Common myeloid progenitor, CD34-positive (primary cell): ENCODE measurements at places on chromosomes 5 and 9.

- DNase-seq: no peak
Observed at GRCh38 chr5:116908537-116908936, 333.9 kb upstream of the SEMA6A start.

DNA sequence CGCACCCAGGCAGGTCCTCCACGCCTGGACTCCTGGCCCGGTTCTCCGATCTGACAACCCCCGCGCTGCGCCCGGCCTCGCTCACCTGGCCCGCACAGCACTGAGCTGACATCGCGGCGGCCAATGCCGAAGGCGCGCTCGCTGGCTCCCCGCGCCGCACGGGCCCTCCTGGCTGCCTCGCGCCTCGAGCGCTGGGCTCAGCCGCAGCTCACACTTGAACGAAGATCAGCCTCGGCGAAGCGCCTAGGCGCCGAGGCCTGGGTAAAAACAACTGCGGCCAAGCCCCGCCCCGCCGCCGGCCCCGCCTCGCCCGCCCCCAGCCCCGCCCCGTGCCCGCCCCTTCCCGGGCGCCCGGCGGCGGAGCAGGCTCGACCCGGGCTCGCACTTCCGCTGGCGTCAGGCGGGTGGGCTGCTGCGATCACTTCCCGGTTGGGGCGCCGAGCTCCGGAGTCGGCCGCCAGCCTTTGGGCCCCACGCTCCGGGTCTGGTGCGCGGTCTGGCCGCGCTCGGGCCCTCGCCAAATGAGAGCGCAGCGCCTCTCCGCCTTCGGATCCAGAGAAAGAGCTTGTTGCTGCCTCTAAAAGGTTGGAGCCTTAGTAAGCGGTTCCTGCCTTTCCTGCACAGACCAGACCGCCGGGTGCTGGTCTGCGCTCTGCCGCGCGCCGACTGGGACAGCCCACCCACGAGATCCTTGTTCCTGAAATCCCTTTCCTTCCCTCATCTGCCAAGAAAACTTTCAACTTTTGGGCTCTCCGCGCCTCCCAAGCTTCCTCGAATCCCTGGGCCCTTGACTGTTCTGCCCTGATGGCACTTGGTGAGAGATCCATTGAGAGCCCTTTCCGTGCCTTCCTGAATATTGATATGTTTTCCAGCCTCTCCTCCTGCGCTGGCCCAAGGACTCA, at the start of gene SERINC5:
Gene SERINC5 (minus strand): TSS at position 238 of the 902 bp plus-strand sequence. CDS start 126 bp downstream, at position 112.
- DNase-seq: peak; percentile 70

DNA sequence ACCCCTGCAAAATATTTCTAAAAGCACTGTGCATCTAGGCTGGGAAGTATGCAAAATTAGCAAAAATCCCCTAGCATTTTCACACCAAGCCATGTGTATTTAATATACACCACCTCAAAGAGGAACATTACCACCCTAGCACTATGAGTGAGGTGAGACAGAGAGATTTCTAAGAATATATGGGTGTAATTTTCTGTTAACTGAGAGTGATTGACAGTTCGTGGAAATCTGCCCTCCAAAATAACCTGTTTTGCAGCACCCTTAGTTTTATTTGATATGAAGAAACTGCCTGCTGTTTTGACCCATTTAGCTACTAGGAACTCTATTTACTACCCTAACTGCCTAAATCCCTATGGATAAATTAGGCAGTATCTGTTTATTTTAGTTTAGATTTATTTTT, 64.2 kb upstream of the CDKN2B start:
- DNase-seq: no peak

DNA sequence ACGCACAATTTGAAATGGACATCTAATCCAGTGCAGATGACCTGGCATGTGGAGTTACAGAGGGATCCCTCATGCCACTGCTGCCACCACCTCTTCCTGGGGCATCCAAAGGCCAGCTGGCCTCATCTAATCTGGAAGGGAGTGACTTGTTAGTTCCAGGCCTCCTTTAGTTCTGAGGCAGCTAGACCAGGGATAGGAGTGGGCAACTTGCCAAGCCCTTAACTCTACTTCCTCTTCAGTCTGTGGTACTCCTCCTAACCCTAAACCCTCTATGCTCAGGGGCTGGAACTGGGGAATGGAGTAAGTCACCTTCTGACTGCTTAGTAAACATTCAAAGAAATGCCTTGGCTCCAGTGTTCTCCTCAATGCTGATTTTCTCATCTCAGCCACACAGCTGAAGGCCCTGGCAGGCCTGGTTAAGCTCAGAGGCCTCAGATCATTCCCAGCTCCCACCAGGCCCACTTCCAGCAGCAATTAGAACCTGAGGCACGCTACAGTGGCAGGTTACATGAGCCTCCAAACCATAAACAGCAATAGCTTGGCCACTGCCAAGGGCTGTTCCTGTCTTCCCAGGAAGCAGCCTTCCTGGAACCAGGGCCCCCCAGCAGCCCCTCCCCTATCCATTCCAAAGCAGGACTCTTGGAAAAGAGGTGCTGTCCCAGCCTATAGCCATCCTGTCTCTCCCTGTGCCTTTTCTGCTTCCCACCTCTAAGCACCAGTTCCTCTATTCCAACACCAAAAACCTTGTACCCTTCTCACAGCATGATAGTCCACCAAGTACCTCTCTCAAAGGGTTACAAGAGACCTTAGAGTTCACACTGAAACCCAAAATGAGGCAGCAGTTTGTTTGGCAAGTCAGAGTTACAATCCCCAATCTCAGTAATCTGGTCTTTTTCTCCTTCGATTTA, 2.0 kb downstream of the EIF4EBP3 start:
- DNase-seq: peak; percentile 54

DNA sequence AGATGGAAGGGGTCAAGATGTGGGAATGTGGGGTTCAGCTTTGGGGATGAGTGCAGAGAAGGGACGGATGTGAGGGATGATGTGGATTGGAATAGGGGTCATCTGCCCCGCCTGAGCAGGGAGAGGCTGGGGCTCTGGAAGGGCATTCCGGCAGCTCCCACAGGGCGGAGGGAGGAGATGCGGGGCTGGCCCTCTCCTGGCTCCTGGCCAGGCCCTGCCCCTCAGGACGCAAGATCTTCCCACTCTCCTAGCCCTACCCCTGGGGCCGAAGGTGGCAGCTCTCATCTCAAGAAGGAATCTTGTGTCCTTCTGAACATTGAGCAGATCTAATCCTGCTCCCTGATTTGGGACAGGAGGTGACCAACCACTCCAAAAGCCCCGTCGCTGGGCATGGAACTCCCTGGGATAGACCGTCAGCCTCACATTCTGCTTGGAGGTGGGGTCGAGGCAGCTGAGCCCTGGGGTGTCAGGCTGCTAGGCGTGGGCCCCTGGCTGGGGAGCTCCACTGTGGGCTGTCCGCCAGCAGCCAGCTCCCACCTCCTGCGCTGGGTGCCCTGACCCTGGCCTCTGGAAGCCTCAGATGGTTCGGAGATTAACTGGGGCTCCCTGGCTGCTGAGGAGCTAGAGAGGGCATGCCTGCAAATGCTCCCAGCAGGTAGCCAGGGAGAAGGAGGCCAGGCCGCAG, 125.2 kb downstream of the ZNF354C start:
- no peak for DNase-seq

DNA sequence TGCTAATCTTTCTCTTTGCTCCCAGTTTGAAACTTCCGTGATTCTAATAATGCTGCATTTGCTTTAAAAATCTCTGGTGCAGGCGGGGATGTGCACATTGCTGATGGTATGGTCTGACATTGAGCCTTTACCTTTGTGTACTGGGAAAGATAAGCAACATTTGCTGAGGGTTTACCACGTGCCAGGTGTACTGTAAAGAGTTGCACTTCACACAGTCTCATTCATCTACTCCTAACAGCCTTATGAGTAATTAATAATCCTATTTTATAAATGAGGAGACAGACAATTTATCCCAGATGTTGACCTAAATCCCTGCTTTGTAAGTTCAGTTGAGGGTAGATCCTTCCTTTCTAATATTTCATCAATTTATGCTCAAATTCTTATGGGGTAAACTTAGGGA, 726 bp upstream of the ADGRV1 start:
- no peak for DNase-seq

GRCh38 chr5:36521838-36522745, 84.3 kb upstream of the SLC1A3 start:
- no peak for DNase-seq

GRCh38 chr5:35651002-35651756, 33.5 kb downstream of the SPEF2 start:
- DNase-seq: peak; percentile 68

DNA sequence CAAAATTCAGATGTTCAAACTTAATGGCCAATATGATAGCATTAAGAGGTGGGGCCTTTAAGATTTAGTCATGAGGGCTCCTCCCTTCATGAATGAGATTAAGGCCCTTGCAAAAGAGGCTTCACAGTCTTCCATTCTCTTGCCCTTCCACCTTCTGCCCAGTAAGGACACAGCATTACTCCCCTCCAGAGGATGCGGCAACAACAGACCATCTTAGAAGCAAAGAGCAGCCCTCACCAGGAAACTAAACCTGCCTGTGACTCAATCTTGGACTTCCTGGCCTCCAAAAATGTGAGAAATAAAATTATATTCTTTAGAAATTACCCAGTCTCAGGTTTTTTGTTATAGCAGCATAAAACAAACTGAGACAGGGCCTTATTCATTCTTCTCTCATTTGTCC, 8.2 kb downstream of the AP3B1 start:
- no peak for DNase-seq

GRCh38 chr5:114450437-114450836, 88.6 kb downstream of the KCNN2 start:
- DNase-seq: no peak

- no peak for DNase-seq
Observed at GRCh38 chr9:94168203-94169000, 84.1 kb downstream of the PTPDC1 start.

GRCh38 chr5:159975462-159976019, 33.4 kb upstream of the TTC1 start:
- no peak for DNase-seq

DNA sequence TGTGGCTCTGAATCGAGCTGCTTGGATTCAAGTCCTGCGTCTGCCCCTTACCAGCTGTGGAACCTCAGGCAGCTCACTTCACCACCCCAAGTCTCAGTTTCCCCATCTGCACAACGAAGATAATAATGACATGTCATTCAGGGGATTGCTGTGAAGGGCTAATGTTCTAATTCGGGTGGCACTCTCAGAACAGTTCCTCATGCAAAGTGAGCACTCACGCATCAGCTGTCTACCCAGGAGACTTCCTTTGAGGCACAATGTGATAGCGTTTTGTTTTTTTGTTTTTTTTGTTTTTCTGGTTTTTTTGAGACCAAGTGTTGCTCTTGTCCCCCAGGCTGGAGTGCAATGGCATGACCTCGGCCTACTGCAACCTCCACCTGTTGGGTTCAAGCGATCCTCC, 56.4 kb downstream of the NTNG2 start:
- no peak for DNase-seq

GRCh38 chr5:1101961-1102713, 9.7 kb downstream of the SLC12A7 start:
- DNase-seq: no peak

GRCh38 chr9:120505186-120505585, 74.8 kb downstream of the CDK5RAP2 start:
- DNase-seq: no peak

- no peak for DNase-seq
Observed at GRCh38 chr5:171520300-171521174, 101.1 kb downstream of the FGF18 start.

DNA sequence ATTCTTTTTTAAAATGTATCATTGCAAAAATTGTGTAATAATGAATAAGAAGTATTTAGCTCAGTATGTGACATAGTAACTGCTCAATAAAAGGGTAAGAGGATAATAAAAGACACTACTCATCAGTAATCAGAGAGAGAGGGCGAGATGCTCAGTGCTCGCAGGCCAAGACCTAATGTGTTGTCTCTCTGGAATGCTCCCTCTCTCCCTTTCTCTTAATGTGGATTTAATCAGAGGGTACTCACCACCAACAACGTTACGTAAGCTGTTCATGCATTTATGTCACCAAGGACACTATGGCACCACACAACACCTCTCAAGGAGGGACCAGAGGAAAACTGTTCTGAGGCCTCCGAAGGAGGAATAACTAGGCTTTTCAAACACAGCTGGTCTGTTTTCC, 42.5 kb downstream of the WHRN start:
- no peak for DNase-seq

DNA sequence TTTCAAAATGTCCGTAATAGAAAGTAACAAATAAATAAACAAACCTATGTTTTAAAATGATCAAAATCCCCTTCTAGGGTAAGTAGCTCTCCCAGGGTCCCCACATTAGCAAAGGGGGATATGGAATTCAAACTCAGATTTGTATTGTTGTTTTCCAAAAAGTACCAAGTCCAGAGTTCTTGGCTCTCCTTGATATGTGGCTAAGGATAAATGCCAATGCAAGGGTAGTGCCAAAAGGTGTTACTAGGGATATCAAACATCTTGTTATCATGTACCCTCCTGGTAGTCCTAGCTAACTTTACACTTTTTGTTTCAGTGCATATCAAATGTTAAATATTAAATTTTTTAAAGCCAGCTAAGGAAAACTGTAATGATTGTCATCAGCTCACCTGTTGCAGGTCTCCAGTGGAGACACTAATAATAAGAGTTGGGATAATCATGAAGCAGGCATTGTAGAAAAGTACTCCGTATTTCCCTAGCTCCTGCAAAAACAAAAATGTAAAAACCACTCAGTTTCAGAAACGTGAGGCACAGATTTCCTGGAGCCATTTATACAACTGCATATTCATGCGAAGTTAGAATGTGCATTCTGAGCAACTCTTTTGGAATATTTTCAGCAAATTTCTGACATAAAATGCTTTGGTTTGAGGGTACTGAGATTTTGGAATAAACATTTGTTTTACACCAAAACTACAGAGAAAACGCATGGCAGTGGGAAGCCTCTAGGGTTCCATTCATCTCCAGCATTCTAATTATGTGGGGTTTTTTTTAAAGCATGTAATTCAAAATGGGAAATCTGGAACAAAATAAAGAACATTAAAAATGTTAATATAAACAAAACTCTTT, 39.8 kb downstream of the SLC35D2 start:
- DNase-seq: no peak

DNA sequence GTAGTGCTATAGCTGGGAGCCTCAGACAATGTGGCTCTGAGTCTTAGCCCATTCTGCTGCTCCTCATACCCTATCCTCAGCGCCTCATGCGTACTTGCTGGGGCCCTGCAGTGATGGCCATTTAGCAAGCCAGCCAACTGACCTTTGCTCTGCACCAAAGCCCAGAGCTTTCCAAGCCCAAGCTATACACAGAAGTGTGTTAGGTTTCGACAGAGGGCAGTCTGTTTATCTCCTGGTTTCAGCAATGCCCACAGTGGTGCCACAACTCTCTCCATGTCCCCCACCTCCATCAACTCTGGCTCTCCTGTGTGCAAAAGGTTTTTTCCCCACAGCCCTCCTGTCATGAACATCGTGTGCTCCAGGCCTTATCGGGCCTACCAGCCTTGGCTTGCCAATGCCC, 16.9 kb downstream of the GNG10 start:
- DNase-seq: no peak

- peak; percentile 43 for DNase-seq
Observed at GRCh38 chr5:136191304-136192014, 1.5 kb downstream of the SMIM32 start.

- DNase-seq: no peak
Observed at GRCh38 chr5:169542811-169543210, 40.8 kb upstream of the SPDL1 start.

DNA sequence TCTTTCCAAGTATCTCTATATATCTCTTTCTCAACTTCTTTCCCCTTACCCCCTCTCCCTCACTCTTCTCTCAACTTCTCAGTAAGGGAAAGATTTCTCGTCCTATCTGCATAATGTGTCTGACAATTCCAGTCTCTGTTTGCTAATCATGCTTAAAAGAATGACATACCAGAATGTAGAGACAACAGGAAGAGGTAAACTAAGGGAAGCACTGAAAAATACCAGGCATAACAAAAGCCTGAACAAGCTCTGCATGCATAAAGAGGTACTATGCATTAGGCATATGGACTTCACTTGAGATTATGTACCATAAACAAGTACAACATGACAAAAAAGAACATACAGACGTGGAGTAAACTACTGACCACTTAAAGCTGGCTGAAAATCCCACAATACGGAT, 62.6 kb downstream of the SEMA5A start:
- DNase-seq: peak; percentile 6
